ENCODE measurements at places on chromosomes 11 and 22.

- no peak for DNase-seq
Measured at GRCh38 chr11:72598906-72599305, 75.3 kb downstream of the PDE2A start.

DNA sequence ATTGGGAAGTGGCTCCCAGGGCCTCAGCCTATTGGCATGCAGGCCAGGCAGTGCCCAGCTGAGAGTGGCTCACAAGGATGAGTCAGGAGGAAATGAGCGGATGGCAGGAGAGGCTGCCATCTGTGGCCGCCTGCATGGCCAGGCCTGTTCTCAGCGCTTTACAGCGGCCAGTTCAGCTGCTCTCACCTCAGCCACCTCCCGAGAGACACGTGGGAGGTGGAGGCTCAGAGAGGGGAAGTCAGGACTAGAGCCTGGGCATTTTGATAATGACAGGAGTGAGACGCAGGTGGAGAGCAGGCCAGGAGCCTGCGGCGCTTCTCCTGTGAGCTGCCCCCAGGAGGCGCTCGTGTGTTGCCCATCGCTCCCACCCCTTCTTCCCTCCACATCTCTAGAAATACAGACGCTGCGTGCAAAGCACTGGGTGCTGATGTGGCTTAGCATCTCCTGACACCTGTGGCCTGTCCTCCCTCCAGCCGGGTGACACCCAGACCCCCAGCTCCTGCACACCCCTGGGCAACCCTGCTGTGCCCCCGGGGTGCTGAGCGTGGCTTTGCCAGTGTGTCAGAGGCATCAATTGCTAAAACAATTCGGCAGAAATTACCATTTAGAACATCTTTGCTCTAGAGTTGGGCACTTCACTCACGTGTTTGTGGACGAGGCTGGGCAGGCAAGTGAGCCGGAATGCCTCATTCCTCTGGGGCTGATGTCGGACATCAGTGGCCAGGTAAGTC, 21.4 kb upstream of the PANX2 start:
- DNase-seq, result no peak

DNA sequence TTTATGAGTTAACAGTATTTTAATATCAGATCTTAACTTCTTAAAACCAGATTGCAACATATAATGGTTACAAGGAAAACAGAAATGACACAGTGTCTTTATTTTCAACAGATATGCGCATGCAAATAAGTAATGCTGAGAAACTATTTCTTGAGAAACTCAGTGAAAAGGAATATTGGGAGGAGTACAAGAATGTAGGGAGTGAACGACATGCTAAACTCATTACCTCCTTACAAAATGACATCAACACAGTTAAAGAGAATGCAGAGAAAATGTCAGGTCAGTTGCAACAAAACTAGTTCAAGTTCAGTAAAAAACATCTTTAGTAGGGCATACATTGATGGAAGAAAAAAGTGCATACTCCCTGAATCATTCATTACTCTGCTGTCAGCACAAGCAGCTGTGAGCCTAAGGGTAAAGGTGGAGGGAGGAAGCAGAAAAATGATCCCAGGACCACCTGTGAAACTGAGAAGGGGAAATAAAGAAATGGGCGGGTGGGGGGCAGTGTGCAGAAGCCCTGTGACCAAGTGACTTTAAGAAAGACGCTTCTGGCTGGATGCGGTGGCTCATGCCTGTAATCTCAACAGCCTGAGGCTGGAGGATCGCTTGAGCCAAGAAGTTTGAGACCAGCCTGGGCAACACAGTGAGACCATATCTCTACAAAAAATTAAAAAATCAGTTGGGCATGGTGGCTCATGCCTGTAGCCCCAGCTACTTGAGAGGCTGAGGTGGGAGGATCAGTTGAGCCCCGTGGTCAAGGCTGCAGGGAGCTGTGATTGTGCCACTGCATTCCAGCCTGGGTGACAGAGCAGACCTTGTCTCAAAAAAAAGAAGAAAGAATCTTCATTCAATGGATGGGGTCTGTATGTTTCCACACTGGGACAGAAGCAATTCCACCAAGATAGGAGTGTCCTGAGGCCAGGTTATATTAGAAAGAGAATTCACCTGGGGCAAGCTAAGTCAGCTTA, 31.2 kb downstream of the CCDC83 start:
- DNase-seq, result no peak

DNA sequence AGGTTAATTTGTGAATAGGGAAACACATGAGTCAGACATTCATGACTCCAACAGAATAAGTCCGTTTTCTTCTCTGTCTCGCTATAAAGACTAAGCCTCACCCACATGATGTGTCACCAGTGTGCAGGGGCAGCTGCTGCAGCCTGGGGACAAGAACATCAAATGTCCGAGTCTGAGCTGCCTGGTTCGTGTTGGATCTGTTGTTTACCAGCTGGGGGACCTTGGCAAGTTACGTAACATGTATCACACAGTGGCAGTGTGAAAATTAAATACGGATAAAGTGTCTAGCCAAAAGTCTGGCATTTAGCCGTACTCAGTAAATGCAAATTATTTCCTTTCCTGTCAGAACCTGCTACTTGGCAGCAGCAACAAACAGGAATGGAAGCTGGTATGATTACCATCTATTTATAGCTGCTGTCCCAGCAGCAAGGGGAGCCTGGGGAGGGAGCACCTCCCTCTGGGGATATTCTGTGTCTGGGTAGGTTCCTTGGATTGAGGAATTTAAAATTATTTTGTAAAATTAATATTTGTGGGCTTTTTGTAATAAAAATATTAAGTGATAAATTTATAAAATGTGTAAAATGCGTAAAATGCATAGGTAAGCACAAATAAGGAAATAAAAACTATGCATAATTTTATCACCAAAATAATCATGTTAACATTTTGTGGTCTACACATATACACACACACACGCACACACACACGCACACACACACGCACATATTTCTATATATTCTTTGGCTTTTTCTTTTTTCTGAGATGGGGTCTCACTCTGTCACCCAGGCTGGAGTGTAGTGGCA, 1.3 kb upstream of the CLDN25 start:
- DNase-seq, result no peak

Measured in right forelimb (tissue), 1 donor.